D341Med (cell line): ENCODE measurements at places on chromosomes 5 and 9.
A peak's percentile ranks its signal among the peaks of the same experiment; 100 is the strongest.

DNA sequence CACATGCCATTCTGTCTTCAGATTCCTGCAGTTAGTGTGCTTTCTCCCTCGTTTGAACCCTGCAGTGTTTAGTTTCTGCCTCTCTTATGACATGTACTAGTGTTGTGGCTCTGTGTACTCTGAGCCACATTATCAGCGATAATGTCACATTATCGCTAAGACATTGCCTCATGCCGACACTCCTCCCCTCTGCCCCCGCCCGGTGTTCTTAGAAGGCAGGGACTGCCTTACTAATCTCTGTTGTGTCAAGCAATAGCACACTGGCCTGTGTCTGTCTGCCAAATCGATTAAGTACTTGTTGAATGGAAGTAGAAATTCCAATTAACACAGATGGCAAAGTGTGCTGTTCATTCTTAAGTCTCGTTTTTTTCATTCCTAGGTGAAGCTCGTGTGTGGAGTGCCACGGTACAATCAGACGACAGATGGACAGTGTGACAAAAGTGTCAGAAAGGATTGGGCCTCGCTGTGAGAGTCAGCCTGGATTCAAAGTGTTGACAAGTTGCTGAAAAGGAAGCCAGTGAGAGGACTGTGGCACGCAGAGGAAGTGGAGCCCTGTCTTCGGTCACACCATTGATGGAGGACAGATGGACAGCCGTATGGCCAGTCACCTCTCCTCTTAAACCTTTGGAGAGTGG is 10.5 kb downstream of the PIK3R1 start:
- DNase-seq: no peak

DNA sequence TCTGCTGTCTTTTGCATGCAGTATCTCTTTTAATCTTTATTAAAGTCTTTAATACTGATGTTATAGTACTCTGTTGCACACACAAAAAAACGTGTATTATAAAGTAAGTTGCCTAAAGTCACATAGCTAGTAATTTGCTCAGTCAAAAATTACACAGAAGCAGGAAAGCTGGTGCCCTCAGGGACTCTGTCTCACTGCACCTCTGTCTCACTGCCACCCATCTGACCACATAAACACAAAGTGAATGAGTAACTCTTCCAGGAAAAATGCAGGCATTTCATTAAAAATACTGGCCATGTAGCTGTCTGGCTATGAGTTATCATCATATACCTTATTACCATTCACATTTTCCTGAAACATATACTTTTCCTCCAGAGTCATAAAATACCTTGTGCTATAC is 591.7 kb downstream of the CSNK1G3 start:
- no peak for DNase-seq

- DNase-seq: peak; percentile 92
Observed at GRCh38 chr9:78296893-78297671, at the start of gene PSAT1. PSAT1 (plus strand) TSS chr9:78297125; CDS start chr9:78297211, 86 bp downstream.

- DNase-seq: no peak
Observed at GRCh38 chr5:17182981-17183380, 34.5 kb upstream of the BASP1 start.

DNA sequence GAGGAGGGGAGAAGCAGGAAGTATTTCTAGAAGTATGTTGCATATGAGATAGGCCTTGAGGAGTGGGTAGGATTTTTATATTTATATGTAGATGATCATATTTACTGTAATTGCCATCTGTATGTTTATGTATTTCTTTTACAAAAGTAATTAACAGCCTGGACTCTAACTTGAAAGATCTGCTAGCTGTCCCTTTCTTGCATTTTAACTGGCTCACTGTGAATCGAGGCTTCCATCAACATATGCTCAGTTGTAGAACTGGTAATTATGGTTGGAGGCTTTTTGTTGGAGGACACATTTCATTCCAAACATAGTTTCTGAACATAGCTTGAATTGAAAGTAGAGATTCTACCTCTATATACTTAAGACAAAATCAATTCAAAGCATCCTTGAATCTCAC is 23.4 kb downstream of the ABLIM3 start:
- DNase-seq: no peak

GRCh38 chr9:86604741-86605140 is 250.5 kb upstream of the TUT7 start:
- no peak for DNase-seq

DNA sequence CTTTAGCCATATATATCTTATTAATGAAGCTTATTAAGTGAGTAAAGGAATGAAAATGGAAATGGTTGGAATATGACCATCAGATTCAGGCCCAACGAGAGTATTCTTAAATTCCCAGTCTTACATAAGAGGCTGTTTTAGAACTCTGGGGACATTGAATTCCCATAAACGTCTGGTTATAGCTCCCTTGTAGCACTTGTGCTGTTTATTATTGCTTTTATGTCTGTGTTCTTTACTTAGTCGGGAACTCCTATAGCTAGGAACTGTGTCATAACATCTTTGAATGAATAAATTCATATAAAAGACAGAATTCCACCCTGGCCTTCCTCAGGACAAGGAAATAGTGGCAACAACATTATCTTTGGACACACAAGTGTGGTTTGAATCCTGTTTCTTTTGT is 58.4 kb downstream of the SH3GL2 start:
- DNase-seq: no peak
